ENCODE measurements at places on chromosomes 7 and 10.

- no peak for DNase-seq
Observed at GRCh38 chr10:118035354-118036005, 11.3 kb downstream of the RAB11FIP2 start.

- DNase-seq: no peak
Observed at GRCh38 chr7:2804227-2804763, 39.8 kb downstream of the GNA12 start.

- DNase-seq: no peak
Observed at GRCh38 chr7:114622221-114622620, 207.6 kb downstream of the FOXP2 start.

DNA sequence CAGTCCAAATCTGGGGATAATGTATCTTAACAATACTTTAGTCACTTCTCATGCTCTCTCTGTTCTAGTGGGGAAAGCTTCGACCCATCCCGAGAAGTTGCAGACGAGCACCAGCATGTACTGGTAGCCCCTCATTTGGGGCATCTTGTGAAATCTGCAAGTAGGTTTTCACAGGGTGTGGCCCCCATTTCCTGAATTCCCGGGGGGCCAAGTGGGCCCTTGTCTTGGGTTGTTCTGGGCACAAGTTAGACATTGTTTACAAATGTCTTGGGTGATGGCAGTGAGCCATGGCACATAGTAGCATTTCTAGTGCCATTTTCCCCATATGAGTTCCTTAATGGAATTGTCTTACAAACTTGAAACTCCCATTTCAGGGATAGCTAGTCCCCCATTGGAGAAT is 216.7 kb upstream of the KCND2 start:
- no peak for DNase-seq

GRCh38 chr7:111528331-111528730 is 34.0 kb downstream of the IMMP2L start:
- DNase-seq: no peak

DNA sequence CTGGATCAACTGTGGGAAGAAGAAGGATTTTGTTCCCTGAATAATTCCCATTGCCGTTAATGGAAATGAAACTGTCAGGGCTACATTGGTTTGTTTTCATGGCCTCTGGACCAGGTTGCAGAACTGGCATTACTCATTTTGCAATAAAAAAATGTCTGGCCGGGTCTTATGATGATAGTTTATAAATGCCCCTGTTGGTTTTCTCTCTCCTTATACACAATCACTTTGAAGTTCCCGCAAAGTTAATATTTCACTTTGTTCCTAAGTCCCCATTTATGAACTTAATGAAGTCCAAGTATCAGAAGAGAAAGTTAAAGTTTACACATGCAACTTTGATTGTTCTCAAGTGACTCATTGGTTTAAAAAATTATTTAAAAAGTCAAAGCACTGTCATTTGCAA is 150.7 kb upstream of the PRR15 start:
- no peak for DNase-seq

- peak; percentile 6 for DNase-seq
Observed at GRCh38 chr10:49761789-49762565, at the start of gene OGDHL. Gene OGDHL (minus strand): TSS chr10:49762323. CDS start chr10:49758592, 3,731 bp downstream.

DNA sequence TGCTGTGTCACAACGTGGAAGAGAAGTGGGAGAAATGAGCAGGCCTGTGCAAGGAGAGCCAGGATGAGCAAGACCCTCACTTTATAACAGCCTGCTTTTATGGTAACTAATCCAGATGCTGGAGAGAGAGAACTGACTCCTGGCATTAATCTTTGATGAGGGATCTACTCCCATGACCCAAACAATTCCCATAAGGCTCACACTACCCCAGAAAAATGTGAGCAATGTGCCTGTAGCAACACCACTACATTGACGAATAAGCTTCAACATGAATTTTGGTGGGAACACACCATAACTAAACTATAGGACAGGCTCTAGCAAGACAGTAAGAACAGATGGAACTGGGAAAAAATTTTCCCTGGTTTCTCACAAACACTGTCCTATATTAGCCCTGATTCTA is 173.6 kb upstream of the PRSS58 start:
- no peak for DNase-seq

GRCh38 chr7:30321089-30321881 is 36.9 kb downstream of the ZNRF2 start:
- DNase-seq: no peak

GRCh38 chr7:28697913-28698563 is 260.1 kb downstream of the TRIL start:
- no peak for DNase-seq

- DNase-seq: no peak
Observed at GRCh38 chr10:45373003-45373575, 927 bp upstream of the ALOX5 start.

DNA sequence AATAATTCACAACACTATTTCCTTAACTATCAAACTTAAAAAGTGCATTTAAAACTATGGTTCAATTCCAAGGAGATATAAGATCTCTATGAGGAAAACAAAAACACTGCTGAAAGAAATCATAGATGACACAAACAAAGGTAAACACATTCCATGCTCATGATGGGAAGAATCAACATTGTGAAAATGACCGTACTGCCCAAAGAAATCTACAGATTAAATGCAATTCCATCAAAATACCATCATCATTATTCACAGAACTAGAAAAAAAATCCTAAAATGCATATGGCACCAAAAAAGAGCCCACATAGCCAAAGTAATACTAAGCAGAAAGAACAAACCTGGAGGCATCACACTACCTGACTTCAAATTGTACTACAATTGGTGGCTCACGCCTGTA is 159.9 kb upstream of the EEPD1 start:
- DNase-seq: no peak

DNA sequence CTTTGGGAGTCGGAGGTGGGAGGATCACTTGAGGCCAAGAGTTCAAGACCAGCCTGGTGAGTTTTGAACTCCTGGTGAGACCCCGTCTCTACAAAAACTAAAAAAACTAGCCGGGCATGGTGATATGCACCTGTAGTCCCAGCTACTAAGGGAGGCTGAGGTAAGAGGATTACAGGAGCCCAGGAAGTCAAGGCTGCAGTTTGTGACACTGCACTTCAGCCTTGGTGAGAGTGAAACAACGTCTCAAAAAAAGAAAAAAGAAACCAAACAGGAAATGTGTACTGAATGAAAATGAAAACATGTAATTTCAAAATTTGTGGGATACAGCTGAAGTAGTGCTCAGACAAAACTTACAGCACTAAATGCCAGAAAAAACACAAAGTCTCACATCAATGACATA is 7.6 kb downstream of the ARHGAP12 start:
- no peak for DNase-seq

DNA sequence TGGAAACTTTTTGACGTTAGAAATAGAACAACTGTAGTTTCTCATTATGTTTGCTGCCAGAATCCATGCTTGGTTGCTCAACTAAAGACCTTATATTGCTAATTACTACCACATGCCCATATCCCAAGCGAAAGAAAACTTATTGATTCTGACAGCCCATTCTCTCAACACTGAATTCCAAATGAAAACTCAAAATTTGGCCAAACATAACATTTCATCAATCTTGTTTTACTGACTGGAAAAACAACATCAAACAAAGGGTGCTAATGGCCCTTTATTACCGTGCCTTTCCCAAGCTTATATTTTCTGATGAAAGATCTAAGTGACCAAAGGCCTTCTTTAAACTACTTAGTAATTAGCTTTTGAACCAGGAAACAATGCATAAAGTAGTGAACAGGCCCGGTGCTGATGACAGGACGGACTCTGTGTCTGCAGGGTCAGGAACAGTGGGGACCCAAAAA is 531.8 kb downstream of the KCNMA1 start:
- DNase-seq: no peak

GRCh38 chr7:90972906-90973550 is 291.2 kb upstream of the FZD1 start:
- no peak for DNase-seq

- no peak for DNase-seq
Observed at GRCh38 chr7:122064971-122065370, 79.1 kb downstream of the AASS start.

DNA sequence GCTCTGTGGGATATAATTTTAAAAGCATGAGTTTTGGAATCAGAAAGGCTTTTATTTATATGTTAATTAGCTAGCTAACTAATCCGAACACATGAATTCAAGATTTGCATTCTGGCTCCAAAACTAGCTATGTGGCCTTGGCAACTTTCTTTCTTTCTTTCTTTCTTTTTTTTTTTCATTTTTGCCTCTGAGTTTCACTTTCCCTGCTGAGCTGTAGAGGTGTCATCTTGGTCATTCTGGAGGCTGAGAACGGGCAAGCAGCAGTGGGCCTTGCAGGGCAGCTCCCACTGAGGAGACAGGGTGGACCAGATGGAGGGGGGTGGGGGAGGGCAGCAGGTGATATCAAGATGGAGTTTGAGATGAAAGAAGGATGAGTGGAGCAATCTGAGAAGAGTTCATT is 24.8 kb upstream of the SFMBT2 start:
- no peak for DNase-seq

DNA sequence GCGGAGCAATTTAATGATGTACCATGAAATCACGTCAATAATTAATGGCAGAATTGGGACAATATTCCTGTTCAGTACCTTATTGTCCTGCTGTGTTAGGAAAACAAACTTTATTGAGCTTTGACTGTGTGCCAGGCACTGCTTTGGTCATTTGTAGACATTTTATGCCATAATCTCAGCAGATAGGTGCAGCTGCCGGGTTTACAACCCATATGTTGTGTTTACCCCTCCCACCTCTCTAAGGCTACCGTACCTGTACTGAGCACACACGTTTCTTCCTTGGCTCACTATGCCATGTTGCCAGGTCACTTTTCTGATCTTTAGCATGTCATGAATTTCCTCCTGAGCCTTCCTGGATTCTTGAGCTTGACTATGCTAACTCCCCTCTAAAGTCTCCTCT is 422.2 kb downstream of the PHTF2 start:
- DNase-seq: no peak

GRCh38 chr10:106038246-106038645 is 1126.3 kb downstream of the SORCS1 start:
- DNase-seq: no peak

- DNase-seq: no peak
Observed at GRCh38 chr7:85828614-85829013, 641.8 kb upstream of the SEMA3D start.

DNA sequence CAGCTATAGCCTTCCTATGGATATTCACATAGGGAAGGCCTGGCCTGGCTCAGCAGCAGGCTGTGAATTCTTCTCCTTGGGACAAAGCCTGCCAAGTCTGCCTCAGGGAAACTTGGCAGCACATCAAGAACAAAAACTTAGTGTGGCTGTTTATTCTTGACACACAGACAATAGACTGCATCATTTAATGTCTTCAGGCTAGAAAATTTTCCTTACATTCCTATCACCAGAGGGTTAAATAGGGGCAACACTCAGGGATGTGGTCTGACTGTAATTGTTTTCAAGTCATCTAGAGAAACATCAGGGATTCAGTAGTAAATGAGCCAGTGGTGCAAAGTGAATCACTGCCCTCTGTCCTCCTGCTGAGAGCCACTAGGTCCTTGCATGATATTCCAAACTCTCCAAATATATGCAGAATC is 137.3 kb downstream of the SEMA3C start:
- DNase-seq: no peak

- no peak for DNase-seq
Observed at GRCh38 chr10:88090568-88091214, 227.3 kb downstream of the PTEN start.

- DNase-seq: no peak
Observed at GRCh38 chr7:86485827-86486226, 157.9 kb upstream of the GRM3 start.

DNA sequence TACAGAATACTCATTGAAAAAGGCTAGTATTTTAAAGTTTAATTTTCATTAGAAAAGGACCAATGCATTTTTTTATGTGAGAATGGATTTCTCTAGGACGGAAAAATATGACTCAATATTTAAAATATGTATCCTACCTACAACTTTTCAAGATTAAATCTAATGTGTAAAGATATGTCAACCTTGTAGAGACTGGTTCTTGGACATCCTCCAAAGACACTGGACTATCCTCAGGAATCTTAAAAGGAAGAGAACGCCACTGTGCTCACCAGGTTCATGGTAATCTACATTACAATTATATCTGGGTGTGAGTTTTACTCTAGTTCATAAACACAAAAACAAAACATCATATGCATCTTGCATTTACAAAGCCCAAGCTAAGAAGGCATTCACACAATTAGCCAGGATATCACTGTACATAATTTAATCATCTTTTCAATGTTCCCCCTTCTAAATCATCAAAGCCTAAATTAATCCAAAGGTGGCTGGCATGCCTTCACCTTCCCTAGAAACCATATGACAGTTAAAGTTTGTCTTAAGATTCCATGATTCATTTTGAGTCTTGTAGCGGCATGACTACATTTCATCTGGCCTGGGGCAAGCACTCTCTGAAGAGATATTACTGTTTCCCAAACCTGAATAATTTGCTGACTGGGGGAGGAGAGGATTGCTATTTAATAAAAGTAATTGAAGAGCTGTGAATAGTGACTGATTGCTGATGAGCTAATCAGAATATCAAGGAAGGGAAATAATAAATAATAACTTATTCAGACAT is 12.0 kb downstream of the SGCE start:
- no peak for DNase-seq

DNA sequence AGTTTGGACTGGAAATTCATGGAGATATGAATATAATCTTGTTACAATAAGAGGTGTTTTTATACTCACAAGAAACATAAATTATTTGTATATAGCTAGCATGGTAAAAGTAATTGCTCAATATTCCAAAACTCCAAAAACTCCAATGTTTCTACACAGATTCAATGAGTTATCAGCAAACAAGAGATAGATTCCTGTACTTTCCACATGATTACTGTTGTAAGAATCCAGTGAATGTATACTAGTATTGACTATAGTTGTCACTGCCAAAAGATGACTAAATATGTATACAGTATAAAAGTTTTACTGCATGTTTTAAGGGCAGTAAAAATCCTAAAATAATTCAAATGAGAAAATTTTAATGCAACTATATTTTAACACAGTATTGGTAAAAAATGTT is 10.7 kb downstream of the ATOH7 start:
- no peak for DNase-seq

DNA sequence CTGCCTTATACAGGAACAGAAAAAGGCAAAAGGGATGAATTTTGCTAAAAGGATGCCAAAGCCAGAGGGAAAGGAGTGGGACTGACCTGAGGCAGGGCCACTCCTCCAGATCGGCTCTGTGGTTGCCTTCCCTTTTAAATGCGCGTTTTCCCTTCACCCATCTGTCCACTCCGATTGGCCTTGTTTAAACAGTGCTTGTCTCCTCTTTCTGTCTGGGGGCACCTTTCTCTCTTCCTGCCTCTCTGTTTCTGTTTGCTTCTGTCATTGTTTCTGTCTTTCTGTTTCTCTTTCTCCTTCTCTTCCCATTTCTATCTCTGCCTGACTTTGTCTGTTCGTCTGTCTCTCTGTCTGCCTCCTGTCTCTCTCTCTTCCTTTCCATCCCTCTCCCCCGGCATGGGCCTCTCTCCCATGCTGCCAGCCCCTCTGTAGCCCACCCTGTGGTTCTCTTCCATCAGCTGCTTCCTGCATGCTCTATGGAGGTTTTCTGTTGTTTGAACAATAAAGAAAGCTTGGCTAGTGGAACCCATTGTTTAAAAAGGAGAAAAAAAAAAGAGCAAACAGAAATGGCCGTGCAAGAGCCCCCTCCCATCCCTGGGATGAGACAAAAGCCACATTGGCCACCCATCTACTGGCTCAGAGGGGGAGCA is 29.5 kb upstream of the HSPB1 start:
- DNase-seq: no peak

GRCh38 chr7:85750454-85750949 is 563.6 kb upstream of the SEMA3D start:
- no peak for DNase-seq

Measured in activated naive CD4-positive, alpha-beta T cell (primary cell).